CD4-positive, CD25-positive, alpha-beta regulatory T cell (primary cell): ENCODE measurements at places on chromosomes 11 and 22.

DNA sequence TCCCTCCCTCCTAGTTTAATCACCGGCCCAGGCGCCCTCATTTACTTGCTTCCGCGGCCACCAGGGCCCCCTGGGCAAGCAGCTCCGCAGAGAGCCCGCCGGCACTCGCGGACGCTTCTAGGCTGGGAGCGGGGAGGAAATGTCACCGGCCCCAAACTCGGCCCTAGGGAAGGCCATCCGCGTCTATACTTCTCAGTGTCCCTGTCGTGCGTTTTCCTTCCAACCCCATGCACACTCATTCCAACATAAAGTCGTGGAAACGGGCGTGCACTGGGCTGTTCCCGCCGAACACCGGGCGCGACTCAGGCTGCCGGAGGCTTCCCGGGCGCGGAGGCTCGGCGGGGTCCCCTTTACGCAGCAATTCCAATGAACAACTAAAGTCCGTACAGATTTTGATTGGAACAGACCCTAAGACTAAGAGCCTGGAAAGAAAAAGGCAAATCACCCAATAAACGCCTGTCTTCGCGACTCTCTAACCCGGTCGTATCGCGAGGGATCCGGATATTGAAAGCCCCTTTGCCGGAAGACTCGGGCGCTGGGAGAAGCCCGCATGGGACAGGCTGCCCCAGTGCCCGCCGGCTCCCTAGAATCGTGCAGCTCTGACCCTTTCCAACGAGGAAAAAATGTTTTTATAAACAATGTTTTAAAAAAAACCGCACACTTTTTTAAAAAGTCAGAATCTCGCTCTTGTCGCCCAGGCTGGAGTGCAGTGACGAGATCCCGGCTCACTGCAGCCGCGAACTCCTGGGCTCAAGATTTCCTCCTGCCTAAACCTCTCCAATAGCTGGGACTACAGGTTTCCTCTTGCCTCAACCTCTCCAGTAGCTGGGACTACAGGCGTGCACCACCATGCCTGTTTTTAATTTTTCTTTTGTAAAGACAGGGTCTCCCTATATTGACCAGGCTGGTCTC lies 1.3 kb upstream of the BARX2 start:
- peaks cover 10% of the 10 kb centered on the region for H3K4me1 ChIP-seq
- H3K36me3 ChIP-seq: no peaks in the 10 kb centered on the region
- H3K27ac ChIP-seq: no peak overlapping the region
- H3K27me3 ChIP-seq: peaks cover 31% of the 10 kb centered on the region

DNA sequence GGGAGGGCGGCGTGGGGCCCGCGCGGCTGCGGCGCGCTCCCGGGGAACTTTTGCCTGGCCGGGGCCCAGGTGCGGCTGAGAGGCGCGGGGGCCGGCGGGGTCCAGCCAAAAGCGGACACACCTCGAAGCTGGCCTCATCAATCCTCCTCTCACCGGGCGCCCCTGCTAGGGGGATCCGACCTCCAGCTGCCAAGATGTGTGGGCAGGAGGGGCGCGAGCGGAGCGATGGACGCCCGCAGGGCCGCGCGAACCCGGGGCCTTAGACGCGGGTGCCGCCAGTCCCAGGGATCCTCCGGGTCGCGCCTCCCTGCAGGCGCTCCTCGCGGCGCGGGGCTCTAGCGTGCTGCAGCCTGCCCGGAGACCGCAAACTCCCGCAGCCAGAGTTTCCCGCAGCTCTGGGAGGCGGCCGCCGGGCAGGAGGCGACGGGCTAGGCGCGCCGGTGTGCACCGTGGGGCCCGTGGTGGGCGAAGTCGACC lies 785 bp downstream of the IGSF9B start:
- no peak overlapping the region for H3K27ac ChIP-seq
- H3K4me3 ChIP-seq: no peak overlapping the region
- peaks cover 22% of the 10 kb centered on the region for H3K4me1 ChIP-seq
- H3K36me3 ChIP-seq: no peaks in the 10 kb centered on the region
- DNase-seq: peak; percentile 6

DNA sequence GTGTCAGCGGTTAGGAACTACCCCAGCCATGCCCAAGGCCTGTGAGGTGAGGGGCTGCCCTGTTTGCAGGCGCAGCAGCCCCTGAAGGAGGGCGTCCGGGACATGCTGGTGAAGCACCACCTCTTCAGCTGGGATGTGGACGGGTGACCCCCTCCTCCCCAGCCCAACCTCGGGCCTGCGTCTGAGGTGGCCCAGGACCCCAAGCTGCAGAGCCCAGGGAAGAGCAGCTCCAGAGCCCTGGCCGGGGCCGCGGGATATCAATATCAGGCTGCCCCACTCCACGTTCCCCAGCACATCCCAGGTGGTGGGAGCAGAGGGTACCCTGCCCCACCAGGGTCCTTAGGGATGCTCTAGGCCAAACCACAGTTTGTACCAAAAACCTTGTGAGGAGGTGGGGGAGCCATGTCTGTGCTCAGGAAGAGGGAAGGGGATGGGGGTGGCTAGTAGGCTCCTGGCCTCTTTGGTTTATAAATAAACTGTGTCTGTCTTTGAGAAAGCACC lies 39.3 kb downstream of the SGSM3 start:
- no peak for DNase-seq
- no peak overlapping the region for H3K4me3 ChIP-seq
- H3K27me3 ChIP-seq: no peaks in the 10 kb centered on the region
- H3K4me1 ChIP-seq: no peaks in the 10 kb centered on the region

GRCh38 chr22:50034126-50035081 lies 21.8 kb upstream of the IL17REL start:
- H3K4me3 ChIP-seq: no peak overlapping the region
- H3K27me3 ChIP-seq: no peaks in the 10 kb centered on the region
- no peaks in the 10 kb centered on the region for H3K36me3 ChIP-seq

GRCh38 chr22:37844904-37845329 lies 783 bp upstream of the ANKRD54 start:
- peaks cover 2% of the 10 kb centered on the region for H3K36me3 ChIP-seq
- peak overlapping the region; percentile 87 for H3K27ac ChIP-seq
- H3K27me3 ChIP-seq: no peaks in the 10 kb centered on the region
